ENCODE measurements at places on chromosomes 3 and 15. TPM values are rescaled to one million over a fixed set of nuclear protein-coding genes. Genes with fewer than 3 reads are reported as not detected.

The LYZL4 gene
- total RNA-seq, result not detected

DNA sequence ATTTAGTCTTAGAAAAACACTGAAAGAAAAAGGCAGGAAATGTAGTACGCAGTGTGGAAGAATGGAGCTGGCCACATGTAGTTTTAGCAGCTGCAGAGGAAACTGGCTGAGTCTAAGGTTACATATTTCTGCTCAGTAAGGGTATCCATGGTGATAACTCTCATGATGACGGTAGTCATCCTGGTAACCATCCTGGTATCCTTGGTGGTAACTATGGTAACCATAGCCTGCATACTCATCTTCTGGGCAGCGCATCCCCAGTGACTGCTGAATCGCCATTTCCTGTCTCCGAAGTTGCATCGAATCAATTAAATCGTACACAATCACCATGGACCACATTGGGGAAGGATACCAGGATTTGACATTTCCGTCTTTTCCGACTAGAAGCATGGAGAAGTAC is 35.7 kb downstream of the CCDC80 start:
- peak; percentile 90 for DNase-seq

DNA sequence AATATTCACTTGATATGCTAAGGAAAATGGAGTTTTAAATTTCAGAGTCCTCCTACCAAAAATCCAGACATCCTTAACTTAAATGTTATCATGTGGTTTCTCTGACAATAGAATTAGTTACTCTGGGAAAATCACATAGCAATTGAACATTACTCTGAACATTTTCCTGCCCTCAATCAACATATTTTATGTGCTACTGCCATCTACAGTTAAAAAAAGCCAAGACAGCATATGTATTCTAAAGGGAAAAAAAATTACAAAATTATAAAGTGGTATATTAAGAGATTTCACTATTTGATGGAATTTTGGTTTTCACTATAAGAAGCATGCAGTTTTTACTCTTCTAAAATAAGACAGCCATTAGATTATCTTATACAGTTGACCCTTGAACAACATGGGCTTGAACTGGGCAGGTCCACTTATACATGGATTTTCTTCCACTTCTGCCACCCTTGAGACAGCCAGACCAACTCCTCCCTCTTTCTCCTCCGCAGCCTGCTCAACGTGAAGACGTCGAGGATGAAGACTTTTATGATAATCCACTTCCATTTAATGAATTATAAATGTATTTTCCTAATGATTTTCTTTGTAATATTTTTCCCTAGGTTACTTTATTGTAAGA is 122.3 kb downstream of the ATP1B3 start:
- no peak for DNase-seq

GRCh38 chr3:6416049-6416661 is 444.8 kb upstream of the GRM7 start:
- no peak for DNase-seq

DNA sequence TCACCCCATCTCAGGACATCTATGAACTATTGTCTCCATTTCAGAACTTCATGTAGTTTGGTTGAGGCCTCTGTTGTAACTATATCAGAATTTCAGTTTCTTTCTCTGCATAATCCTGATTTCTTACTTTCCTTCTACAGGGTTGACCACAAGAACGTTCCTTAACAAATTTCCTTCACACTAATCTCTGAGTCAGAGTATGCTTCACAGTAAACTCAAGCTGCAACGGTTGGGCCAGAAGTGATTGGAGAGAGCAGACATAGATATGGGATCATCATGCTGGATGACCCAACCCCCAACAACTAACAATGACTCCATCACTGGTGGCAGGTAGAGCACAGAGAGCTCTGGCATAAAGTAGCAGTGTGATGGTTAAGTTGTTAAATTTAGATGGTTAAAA is 128.8 kb upstream of the OSTN start:
- DNase-seq, result peak; percentile 44

DNA sequence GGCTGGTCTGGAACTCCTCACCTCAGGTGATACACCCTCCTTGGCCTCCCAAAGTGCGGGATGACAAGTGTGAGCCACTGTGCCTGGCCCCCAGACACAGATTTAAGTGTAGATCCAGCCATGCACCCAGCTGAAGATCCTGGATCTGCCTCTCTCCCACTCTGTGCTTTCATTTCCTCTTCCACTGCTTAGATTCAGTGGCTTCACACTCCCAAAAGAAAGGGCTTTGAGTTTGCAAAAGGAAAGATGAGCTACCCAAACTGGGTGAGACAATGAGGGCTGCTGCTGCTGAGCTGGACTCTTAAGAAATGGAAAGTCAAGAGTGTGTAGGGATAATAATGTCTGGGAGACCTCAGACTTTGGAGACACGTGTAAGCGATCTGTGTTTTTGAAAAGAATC is 45.5 kb downstream of the ISG20 start:
- DNase-seq, result no peak

DNA sequence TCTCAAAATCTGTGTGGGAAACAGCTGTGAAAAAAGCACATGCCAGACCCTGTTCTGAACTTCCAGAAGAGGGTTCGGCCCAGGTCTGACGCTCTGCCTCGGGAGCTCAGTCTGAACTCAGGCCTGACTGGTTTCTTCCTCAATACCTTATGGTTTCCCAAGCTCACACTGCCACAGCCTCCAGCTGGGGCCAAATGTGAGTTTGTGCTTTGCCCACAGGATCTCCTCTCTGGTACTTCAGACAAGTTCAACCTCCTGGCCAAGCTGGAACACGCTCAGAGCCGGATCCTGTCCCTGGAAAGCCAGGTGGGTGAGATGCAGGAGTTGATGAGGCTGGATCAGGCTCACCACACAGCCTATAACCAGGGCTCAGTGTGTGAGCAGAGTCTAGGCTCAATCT is 33.8 kb downstream of the CYP11A1 start:
- no peak for DNase-seq

DNA sequence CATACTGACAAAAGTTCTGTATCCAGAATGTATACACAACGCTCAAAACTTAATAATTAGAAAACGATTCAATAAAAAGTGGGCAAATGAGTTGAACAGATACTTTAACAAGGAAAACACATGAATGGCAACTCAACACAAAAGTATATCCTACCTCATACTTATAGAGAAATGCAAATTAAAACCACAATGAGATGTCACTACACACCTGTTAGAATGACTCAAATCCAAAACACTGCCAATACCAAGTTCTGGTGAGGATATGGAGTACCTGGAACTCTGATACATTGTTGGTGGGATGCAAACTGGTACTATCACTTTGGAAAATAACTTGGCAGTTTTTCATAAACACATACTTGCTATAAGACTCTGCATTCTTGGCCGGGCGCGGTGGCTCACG is 42.1 kb downstream of the PRTG start:
- no peak for DNase-seq

All from myocyte (in vitro differentiated cells).